ENCODE measurements at places on chromosomes 2 and 18.

DNA sequence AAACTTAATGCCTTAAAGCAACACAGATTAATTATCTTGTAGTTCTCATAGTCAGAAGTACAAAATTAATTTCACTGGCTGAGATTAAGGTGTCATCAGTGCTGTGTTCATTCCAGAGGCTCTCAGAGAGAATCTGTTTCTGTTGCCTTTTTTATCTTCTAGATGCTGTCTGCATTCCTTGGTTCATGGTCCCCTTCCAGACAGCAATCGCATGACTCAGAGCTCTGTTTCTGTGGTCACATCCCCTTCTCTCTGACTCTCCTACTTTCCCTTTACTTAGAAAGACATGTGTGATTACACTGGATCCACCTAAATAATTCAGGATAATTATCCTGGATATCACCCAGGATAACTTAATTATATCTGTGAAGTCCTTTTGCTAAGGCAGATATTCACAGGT, 148.6 kb downstream of the MAIP1 start:
- no peak for DNase-seq

DNA sequence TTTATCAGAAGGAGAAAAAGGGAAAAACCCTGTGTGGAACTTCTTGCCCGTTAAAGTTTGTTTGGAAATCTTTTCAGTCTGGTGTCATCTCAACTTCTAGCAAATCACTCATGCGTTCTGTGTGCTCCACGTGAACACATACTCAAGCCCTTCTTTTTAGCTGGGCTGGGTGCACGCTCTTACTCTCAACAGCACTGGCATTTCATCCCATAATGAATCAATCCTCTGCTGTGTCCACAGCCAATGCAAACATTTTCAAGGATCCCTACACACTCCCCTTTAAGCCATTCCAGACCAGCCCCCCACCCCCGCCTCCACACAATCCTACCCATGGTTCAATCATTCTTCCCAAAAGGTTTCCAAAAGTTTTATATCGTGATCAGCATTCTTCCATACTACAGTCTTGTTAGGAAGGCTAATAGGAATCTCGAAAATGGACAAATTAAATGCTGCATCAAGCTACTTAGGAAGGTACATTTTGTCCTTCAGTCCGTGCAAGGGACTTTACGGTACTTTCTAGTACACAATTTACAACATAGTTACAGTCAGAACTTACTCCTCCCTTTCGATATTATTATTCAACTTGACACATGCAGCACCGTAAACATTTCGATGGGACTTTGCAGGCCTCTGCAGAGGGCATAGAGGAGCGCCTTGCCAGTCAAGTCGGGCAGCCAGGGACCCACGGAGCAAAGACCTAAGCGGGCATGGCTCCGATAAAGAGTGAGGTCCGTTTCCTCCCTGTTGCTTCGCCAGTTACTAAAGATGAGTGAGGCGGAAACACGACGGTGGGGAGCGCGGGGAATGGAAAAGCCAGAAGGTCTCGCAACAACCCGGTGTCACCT, 1.4 kb downstream of the PTGR3 start:
- no peak for DNase-seq

GRCh38 chr2:198698230-198698629, 759.5 kb downstream of the SATB2 start:
- DNase-seq = no peak

GRCh38 chr2:159206736-159207380, 79.6 kb downstream of the WDSUB1 start:
- DNase-seq = no peak

DNA sequence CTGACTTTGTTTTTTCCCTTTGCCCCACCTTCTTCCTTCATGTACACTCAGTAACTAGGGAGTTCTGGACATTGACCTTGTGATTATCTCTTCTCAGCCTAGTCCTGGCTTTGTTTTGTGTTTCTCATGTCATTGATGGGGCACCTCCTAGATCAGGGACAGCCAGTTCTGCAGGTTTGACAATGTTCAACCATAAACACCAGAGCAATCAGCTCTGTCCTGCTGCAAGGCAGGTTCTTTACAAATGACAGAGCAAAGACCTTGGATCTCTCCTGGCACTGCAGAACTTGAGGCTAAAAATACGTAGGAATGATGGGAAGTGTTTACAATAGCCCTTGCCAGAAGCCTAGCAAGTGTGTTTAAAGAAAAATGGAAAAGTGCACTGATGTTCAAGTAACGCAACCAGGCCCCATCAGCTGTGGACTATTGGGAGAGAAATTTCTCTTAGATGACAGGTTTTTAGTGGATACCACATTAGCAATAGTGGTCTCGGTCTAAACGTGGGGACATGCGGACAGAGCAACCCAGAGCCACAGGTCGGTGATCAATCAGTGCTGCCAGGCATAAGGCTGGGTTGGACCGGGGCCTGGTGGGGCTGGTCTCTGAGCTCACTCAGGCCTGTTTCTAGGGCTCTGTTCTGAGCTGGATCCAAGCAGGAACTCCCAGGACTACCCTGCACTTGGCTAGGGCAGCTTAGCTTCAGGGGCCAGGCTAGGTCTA, 76.8 kb downstream of the SOWAHC start:
- no peak for DNase-seq
